ENCODE measurements at places on chromosomes 7 and 10.

DNA sequence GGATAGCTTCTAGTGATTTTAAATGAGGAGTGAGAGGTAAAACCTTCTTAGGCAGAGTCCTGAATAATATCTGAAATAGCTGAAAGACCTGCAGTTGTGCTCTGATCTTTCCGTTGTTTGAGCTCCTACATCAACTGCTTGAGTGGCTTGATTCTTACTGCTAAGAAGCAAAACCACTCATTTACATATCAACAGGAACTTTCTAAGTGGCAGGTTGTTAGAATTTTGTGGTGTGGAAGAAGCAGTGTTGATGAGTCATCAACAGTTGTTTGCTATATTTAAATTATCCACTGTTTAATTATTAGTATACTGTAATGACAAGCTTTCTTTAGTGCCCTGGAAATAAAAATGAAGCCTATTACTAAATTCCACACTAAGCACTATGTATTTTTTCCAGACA is 689.5 kb downstream of the DNAJB9 start:
- no peak for DNase-seq

- no peak for DNase-seq
Measured at GRCh38 chr10:58937423-58937822, 239.0 kb upstream of the PHYHIPL start.

DNA sequence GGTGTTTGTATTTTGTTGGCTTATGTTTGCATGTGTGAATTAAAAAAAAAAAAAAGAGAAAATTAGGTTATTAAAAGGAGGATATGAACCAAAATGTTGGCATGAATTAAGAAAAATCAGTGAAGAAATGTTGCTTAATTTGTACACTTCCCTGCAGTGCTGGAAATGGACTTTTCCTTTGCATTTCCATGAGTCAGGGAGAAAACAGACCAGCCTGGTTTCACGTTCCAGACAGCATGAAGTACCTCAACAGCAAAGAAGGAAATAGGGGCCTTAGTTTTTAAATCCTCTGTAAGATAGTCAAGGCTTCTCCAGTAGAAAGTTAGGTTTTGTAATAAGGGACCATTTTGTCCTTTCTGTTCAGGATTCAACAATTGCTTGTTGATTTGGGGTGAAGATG is 159.7 kb downstream of the CELF2 start:
- DNase-seq, result no peak

DNA sequence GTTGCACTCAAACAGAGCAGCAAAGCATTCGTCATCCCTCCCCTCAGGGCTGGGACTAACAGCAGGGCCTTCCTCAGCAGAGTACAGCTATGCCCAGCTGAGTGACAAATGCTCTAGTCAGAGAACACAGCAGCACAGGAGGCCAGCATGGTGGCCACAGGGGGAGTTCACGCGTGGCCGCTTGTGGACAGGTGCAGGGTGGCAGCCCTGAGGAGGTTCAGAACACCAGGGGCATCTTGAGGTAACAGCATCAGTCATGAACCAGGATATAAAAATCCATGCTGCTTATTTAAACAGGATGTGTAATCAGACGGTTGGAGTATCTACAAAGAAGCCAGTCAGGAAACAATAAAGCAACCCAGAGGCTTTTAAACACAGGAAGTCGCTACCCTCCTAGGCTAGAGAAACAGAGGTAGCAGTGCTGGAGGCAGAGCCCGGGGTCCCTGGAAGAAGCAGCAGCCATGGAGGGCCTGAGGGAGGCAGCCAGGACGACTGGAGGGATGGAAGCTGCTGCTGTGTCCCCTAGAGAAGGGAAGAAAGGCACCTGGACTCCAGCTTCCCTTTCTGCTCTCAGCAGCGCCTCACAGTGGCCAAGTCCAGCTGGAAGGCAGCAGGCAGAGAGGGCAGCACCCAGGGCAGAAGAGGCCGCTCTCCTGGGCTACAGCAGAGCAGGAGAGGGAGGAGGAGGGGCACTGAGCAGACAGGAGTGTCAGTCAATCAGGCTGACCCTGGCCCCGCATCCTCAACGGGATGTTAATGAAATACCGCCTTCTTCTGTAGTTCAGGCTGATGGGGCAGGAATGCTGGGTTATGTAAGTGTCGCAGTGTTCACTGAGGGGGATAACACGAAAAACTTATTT is 70.8 kb upstream of the UCN3 start:
- DNase-seq, result peak; percentile 30

- DNase-seq, result no peak
Measured at GRCh38 chr10:71584461-71584860, 135.1 kb downstream of the C10orf105 start.

GRCh38 chr7:68238204-68238805 is 1241.7 kb downstream of the TYW1 start:
- DNase-seq, result no peak

DNA sequence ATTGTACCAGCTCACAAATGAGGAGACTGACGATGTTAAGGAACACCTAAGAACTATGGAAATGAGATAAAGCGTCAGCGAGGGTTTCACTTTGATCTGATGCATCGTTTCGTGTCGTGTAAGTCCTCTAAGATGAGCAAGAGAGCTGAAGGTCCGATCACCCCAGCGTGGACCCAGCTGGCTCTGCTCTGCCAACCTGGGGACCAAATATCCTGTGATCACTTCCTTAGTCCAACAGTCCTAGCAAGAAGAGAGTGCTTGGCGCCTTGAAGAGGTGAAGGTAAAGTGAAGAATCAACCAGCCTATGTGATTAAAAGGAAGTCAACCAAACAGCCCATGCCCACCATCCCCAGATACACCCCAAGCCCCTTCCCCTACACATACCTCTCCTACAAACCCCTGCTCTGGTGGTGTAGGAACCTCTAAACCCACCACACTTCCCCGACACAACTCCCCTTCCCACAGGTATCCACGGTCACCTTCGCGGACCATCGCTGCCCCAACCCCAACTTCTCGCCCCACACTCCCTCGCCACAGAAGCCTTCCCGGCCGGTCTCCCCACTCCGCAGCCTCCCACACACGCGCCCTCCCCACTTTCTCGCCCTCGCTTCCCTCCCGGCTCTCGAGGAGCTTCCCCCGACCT is 722 bp downstream of the UPF2 start:
- DNase-seq, result no peak

- DNase-seq, result no peak
Measured at GRCh38 chr7:103989200-103989784, at the start of gene RELN. RELN (minus strand) TSS chr7:103989658; CDS start chr7:103989356, 302 bp downstream.

DNA sequence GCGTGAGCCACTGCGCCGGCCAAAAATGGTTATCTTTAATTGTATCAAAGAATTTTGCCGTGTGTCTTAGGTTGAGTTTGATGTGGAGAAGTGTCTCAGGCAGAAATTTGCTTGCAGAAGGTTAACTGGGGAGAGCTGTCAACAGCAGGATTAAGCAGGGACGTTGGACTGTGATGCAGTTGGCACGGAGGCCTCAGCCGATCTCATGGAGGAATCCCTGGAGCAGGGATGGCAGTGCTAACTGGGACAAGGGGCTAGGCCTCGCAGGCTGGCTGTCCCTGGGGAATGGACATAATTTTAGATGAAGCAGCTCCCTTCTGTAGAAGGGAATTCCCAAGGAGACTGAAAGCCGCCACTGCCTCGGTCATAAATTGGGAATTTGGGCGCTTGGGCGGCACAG is 12.3 kb upstream of the KIF5B start:
- DNase-seq, result no peak

GRCh38 chr7:15073301-15073700 is 170.8 kb upstream of the DGKB start:
- no peak for DNase-seq

DNA sequence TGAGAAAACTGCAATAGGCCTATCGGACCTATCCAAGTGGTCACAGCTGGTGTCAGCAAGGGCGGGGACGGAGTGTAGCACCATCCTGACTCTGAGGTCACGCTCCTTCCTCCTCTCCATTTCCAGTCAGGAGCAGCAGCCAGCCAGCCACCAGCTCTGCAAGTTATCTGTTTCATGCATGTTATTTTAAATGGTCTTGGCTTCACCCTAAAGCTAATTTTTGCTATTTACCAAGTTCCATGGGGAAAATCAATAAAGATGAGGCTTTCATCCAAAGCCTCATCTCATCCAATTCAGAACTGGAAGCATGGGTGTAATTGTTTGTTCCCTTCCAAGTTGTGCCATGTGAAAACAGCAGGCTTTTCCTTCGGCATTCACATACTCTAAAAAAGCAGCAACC is 49.3 kb downstream of the ICA1 start:
- DNase-seq, result no peak

DNA sequence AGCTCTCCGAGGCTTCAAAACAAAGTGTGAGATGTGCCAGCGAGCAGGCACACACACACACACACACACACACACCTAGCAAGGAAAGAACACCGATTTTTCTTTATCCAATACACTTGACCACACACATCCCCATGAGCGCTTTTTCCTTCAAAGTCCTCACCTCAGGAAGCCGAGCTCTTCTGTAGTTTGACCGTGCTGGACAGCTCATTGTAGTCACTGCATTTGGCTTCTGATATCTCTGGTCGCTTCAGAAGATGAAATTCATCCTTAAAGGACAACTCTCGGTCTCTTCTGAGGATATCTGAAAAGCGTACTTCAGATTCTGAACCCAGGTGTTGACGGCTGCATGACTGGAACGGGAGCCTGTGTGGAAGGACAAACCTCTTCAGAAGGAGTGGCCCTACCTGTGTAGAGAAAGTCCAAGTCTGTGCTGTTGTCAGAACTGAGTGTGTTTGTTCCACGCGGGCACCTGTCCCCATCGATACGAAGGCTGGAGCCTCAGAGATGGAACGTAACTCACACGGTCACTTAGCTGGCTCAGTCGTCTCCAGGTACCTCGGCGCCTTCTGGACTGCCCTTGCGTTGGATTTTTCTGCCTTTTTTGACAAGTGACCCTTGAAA is 28.1 kb upstream of the SHH start:
- no peak for DNase-seq

GRCh38 chr7:115292381-115292780 is 370.5 kb downstream of the MDFIC start:
- DNase-seq, result no peak

DNA sequence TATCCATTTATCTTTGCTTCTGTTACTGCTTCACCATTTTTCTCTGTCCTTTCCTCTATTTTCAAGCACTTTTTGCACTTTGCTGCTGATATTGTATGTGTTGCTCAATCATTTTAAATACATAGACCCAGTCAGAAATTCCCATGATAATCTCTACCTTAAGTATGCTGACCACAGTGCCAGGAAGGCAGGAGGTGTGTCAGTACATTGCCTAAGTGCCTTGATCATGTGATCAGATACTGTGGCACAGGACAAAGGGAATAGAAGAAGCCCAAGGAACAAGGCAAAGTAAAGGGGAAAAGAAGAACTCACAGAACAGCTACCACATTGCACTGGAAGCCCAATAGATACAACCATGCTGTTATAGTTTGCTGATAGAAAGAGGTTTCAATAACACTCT is 53.7 kb upstream of the CD36 start:
- no peak for DNase-seq

GRCh38 chr10:55242544-55242943 is 441.5 kb upstream of the PCDH15 start:
- no peak for DNase-seq

GRCh38 chr10:89637113-89637512 is 7.9 kb downstream of the PANK1 start:
- DNase-seq, result no peak

DNA sequence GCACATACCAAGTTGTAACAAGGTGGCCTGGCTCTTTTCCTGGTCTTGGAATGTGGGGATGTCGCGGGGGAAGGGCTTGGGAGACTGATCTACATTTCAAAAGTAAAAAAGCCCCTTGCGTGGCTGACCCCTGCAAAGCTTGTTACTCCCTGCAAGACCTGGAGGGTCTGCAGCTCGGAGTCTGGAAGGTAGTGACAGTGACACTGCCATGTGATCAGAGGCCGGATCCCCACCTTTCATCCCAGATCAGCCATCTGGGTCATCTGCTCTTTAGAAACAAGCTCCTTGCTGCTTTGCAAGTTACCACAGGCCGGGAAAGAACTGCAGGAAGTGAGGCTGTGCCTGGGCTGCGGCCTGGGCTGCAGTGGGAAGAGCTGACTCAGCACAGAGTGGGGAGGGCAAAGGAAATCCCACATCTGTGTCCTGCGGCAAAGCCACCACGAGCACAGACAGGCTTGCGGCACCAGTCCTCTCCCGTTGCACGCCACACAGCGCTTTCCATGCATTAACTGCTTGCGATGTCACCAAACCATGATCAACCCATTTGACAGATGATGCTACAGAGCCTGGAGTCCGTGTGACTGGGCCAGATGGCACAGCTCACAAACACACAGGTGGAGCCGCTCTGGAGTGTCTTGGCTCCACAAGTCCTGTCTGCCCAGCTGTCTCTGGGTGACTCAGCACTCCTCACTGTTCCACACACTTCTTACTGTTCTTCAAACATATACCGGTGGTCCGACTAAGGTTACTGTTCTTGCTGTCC is 97.7 kb downstream of the SH3PXD2A start:
- peak; percentile 77 for DNase-seq

DNA sequence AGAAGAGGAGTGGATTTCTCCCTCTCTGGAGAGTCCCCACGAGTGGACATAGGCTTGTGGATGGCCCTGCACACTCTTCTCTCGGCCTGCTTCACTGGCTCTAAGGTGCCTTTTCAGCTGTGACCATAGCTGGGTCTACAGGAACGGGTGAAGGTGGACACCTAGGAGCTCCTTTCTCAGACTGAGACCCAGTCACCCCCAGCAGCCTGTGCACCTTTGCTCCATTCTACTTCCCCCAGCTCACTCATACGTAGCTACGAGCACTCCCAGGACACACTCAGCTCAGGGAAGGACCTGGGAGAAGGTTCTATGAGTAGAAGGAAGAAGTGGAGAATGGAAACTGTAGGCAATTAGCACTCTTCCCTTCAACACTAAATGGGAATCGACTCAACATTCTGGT is 272.0 kb upstream of the KLF6 start:
- no peak for DNase-seq

- no peak for DNase-seq
Measured at GRCh38 chr7:155764438-155764793, 47.8 kb downstream of the SHH start.

- no peak for DNase-seq
Measured at GRCh38 chr7:111682588-111683340, 120.5 kb upstream of the IMMP2L start.

GRCh38 chr7:22702516-22702915 is 24.5 kb upstream of the IL6 start:
- DNase-seq, result no peak

GRCh38 chr7:92563345-92563744 is 26.8 kb downstream of the FAM133B start:
- peak; percentile 31 for DNase-seq

DNA sequence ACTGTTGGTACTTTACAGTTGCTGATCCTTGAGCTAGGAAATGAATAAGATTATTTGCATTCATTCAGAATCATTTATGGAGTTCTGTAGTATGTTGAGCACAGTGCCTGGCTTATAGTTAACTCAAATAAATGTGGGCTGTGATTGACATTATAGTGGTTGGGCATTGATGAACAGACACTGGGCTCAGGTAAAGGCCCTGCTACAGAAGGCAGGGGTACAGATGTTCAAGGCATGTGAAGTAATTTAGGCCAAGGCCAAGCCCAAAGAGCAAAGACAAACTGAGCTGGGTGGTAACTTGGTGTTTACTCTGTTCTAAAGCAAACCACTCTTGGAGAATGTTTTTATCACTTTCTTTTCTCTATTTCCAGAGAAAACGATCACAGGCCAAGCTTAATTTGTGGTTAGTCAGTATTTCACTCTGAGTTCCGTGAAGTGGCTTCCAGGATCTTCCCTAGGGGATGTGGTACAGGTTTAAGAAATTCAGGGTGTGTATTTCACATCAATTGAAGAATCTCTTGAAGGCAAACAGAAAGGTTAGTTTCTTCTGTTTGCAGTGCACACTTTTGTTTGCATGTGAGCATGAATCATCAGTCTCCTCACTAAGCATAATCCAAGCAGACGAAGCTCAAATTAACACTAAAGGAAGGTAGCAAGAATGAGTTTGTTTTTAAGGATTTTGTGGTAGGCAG is 113.9 kb upstream of the PRR15 start:
- DNase-seq, result no peak

GRCh38 chr10:109417803-109418202 is 505.5 kb downstream of the XPNPEP1 start:
- DNase-seq, result no peak
